ENCODE measurements at places on chromosomes 7 and 10. TPM values are rescaled to one million over a fixed set of nuclear protein-coding genes. Genes with fewer than 3 reads are reported as not detected.
A peak's percentile ranks its signal among the peaks of the same experiment; 100 is the strongest.

- no peak for DNase-seq
These were observed 22.8 kb downstream of the ARL5B start for GRCh38 chr10:18681971-18682411.

GRCh38 chr7:44257618-44258422 is 57.0 kb downstream of the YKT6 start:
- peak; percentile 92 for DNase-seq

DNA sequence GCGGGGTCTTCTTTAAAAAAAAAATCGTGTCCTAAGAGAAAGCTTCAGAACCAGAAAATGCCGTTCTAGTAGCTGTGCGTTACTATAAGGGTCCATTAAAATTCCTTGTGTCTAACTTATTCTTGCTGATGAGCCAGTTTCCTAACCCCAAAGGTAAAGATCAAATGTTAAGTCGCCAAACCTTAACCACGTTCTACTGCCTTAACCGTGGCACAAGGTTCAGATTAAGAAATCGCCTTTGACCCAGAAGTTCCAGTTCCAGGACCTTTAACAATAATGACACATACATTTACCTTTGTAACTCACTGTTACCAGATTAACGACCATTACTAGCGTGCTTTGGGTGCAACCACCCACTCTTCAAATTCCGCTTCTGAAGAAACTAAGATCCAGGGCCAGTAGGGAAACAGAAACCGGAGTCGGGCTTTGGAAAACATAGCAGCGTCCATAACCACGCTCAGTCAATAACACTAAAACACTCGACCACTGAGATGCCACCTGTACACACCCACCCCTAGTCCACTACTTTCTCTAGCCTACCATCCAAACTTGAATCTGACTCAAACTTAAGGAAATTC is 620 bp downstream of the BET1 start:
- no peak for DNase-seq

- DNase-seq: no peak
These were observed 73.1 kb downstream of the BMPR1A start for GRCh38 chr10:86829472-86829871.

- peak; percentile 19 for DNase-seq
These were observed 204.4 kb downstream of the DIP2C start for GRCh38 chr10:484925-485661.

GRCh38 chr7:150420987-150421674 is 29.3 kb upstream of the GIMAP8 start:
- DNase-seq: peak; percentile 80

- no peak for DNase-seq
These were observed 465.6 kb upstream of the VSTM2A start for GRCh38 chr7:54076616-54077015.

GRCh38 chr7:79781716-79782115 is 328.2 kb upstream of the MAGI2 start:
- no peak for DNase-seq

DNA sequence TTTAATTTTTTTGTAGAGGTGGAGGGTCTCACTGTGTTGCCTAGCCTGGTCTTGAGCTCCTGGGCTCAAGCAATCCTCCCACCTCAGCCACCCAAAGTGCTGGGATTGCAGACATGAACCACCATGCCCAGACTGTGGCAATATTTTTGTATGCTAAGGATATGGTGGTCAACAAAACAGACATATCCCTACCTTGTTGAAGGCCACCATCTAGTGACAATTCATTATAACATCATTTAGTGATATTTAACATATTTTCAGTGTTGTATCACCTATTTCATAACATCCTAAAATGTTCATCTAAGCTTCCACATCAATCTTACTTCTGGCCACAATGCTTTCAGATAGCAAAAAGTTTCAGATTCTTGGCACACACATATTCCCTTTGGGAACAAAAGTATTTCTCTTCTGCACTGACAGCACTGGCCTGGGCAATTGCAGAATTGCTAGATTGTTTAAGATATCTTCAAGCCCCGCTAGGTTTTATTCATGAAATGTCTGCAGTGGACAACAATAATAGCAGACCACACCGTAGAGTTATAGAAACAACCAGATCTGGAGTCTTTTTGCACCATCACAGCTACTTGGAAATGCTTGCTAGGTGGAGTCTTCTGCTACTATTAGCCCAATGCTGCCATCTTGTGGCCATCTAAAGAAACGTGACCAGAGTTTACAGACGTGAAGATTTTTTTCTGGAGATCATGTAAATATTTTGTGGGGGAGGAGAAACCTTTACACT is 58.4 kb downstream of the DNAJC12 start:
- peak; percentile 70 for DNase-seq

GRCh38 chr7:155861480-155861868 is 49.2 kb upstream of the SHH start:
- DNase-seq: no peak

GRCh38 chr10:68684413-68684812 is 36.6 kb upstream of the CCAR1 start:
- DNase-seq: no peak

GRCh38 chr10:132806561-132807003 is 20.6 kb upstream of the NKX6-2 start:
- no peak for DNase-seq

- peak; percentile 54 for DNase-seq
These were observed 106.5 kb downstream of the TCF7L2 start for GRCh38 chr10:113056441-113057021.

- DNase-seq: no peak
These were observed 279.0 kb downstream of the DNAJB6 start for GRCh38 chr7:157615852-157616251.

GRCh38 chr10:354901-355617 is 219.8 kb downstream of the ZMYND11 start:
- DNase-seq: no peak

GRCh38 chr10:102453502-102453901 is 2.2 kb upstream of the C10orf95 start:
- DNase-seq: no peak

DNA sequence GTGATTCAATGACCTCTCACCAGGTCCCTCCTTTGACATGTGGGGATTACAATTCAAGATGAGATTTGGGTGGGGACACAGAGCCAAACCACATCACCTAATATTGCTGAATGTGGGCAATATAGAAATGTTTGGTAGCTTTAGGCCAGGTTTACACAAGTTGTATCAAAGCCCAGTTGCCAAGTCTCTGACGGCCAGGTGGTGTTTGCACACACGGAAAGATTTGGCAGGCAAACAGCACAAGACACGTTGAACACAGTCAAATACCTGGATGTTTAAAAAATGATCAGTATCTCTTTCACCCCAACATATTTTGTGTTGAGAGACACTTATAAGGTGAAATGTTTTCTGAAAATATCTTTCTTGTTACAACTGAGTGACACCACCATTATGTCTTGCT is 294.4 kb upstream of the MKI67 start:
- no peak for DNase-seq

GRCh38 chr10:4260483-4261124 is 475.6 kb upstream of the KLF6 start:
- peak; percentile 79 for DNase-seq

GRCh38 chr7:146002431-146003078 is 114.0 kb upstream of the CNTNAP2 start:
- no peak for DNase-seq

DNA sequence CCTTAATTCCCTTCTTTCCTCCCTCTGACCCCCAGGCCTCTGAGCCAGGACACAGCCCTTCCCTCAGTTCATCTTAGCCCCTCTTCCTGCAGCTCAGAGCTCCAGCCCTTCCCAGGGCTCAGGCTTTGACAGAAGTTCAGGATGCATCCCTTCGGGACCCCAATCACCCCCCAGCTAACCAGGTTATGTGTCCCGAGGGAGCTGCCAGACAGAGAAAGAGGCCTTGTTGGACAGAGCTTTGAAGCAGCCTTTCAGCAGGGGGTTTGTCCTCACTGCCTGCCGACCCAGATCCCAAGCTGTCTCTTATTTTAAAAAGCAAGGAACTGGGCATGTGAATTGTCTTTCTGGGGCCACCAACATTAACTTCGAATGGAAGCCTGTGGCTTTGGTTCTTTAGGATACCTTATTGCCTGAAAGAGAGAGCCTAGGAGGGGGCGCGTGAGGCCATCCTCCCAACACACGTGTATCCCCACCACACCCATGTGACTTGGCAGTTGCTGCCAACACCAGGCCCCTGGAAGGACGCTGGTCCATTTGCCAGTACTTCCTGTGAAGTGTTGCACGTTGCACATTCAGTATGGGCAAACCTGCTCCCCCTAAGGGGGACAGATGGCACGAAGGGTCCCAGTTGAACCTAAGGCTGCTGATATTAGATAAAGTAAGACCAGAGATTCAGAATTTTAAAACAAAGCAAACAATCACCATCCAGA is 858 bp downstream of the CCDC136 start:
- DNase-seq: no peak

- DNase-seq: no peak
These were observed 578 bp downstream of the HTRA1 start for GRCh38 chr10:122461729-122462532.

DNA sequence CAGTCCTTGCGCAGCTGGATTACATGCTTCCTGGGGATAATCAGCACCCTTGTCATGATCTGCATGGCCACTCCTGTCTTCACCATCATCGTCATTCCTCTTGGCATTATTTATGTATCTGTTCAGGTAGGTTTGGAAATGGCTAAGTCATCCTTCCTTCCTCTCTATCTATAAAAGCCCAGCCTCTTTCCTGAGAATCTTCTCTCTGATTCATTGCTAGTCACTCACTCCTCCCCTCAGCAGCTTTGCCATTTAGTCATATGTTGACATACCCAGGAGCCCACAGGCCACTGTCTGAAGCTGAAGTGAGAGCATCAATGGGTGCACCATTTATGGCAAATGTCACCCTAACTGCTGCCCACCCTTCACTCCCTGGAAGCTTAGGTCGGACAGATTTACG is 52.0 kb downstream of the ABCC2 start:
- peak; percentile 77 for DNase-seq

- no peak for DNase-seq
These were observed 125.7 kb downstream of the ARHGAP22 start for GRCh38 chr10:48478980-48479811.

DNA sequence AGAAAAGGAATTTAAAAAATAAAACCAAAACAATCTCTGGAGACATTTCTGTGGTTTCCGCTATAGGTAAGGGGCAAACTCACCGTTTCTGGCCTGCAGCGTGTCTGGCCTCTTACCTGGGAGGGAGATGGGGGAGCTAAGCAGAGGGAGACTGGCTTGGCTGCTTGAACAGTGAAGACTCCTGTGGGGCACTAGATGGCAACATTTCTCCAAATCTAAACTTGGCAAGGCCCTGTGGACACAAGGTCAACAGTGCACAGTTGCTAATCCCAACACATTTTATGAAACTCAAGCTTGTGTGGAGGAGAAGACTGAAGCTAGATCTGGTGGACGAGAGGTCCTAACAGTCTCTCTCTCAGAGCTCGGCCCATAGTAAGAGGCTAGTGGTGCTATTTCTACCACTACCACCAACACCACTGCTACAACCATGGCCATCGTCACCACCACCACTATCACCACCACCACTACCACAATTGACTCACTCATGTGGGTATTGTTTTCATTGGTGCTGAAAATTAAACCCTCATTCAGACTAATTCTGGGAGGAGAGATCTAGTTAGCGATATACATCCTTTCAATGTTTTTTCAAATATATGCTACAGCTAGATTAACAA is 28.4 kb upstream of the CDHR3 start:
- DNase-seq: peak; percentile 86

DNA sequence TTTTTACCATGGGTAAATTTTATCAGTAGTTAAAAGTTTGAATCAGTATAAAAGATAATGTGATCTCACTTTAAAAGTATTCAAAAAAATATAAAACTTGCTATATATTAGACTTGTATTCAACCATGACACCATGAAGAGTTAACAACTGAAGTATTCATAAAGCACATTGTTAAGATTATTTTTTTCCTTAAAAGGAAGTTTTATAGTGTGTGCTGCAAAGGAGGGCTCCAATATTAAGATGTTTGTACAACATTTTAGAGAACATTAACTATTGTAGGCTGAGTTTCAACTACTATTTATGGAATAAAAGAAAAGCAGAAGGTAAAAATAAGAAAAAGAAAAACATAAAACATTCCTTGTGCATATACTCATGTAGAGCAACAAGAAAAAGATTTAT is 24.5 kb upstream of the CUBN start:
- no peak for DNase-seq

- peak; percentile 80 for DNase-seq
These were observed at the start of gene HOGA1 for GRCh38 chr10:97584060-97584797. Gene HOGA1 (plus strand): TSS chr10:97584389. CDS start chr10:97584704, 315 bp downstream.

ACSM6 gene
- total RNA-seq: not detected

RSPH10B2 gene
- total RNA-seq: not detected

ANKRD1 gene
- total RNA-seq: 251 TPM

SLC39A12 gene
- not detected for total RNA-seq

HOXA10 gene
- 12.8 TPM for total RNA-seq

TMEM196 gene
- total RNA-seq: not detected

NME8 gene
- not detected for total RNA-seq

FAM25G gene
- total RNA-seq: not detected

MRLN gene
- not detected for total RNA-seq

FANK1 gene
- total RNA-seq: 2.2 TPM

SCART1 gene
- 1.0 TPM for total RNA-seq
